ENCODE measurements at places on chromosomes 3 and 15.

DNA sequence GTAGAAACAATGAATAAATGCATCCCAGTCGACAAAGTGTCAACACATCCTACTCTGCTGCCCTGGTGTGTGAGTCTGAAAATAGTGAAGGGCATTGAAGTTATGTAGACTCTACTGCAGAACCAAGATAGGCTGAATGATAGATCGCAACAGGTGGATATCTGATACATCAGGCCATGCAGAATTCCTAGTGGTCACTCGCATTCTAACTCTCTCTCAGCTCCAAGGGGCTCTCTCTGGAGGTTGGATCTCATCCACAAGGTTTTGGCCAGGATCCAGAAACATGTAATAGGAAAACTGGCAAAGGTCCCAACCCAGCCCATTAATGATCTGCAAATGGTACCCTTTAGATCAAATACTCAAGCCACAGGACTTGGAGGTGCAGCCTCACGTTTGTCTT, 514.1 kb downstream of the MAGI1 start:
- no peak for DNase-seq

DNA sequence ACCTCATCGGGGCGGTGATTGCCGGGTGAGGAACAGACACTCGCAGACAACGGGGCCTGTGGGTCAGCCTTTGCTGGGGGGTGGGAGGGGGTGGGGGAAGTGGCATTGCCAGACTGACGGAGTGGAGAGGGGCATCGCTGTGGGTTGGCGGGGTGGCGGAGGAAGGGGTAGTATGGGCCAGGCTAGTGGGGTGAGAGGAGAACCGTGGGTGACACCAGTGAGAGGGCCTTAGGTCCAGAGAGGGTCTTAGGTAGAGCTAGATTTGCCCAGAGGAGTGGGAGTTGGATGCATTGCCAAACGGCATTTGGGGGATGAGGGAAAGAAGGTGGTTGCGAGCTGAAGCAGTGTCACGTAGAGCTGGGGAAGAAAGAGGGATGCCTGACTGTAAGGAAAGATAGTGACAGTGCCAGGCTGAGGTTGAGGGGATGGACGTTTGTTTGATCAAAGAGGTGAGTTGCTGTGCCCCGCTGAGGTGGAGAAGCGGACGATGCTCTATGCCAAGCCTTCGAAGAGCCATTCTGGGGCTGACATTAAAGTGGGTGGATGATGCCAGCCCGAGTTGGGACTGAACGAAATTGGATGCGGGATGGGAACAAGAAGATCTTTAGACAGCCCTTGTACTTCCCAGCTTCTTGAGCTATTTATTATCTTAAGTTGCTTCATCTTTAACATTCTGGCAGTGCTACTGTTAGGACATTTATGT, 572 bp downstream of the DNAJB11 start:
- no peak for DNase-seq

- no peak for DNase-seq
Measured at GRCh38 chr3:144549166-144549565, 577.5 kb downstream of the DIPK2A start.

GRCh38 chr3:132180337-132180791, 136.8 kb upstream of the ACP3 start:
- peak; percentile 1 for DNase-seq

DNA sequence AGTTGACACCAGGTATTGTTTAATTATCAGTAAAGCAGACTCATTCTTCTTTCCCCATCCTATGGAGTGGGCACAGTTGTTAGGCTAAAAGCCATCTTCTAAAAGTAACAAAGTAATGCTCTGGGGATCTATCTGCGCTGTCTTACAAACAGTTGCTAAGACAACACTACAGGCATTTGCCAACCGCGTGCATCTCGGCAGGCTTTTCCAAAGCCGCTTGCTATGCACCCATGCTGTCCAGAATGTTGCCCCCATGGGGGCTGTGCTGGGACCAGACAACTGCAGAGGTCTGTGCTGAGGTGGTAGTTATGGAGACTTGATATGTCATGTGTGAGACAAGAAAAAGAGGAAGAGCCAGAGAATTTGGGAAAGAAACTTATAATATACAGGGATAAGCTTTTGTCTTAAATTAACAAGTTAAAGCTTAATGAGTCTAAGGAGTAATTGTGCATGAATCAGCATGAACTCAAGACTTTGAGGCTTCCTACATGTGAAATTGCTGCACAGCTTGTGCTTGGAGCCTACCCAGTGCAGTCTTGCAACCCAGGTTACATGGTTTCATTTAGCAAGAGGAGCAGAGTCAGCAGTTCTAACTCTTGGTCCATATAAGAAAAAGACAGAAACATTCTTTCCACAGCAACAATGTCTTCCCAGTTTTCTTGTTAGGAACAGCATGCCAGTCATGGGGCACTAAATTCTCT, 38.9 kb upstream of the DCLK3 start:
- DNase-seq = no peak

- no peak for DNase-seq
Measured at GRCh38 chr3:71401695-71402231, 181.8 kb downstream of the FOXP1 start.

- DNase-seq = peak; percentile 52
Measured at GRCh38 chr3:31544634-31545033, 11.9 kb downstream of the STT3B start.

GRCh38 chr3:33787328-33788009, 11.0 kb upstream of the PDCD6IP start:
- peak; percentile 56 for DNase-seq

DNA sequence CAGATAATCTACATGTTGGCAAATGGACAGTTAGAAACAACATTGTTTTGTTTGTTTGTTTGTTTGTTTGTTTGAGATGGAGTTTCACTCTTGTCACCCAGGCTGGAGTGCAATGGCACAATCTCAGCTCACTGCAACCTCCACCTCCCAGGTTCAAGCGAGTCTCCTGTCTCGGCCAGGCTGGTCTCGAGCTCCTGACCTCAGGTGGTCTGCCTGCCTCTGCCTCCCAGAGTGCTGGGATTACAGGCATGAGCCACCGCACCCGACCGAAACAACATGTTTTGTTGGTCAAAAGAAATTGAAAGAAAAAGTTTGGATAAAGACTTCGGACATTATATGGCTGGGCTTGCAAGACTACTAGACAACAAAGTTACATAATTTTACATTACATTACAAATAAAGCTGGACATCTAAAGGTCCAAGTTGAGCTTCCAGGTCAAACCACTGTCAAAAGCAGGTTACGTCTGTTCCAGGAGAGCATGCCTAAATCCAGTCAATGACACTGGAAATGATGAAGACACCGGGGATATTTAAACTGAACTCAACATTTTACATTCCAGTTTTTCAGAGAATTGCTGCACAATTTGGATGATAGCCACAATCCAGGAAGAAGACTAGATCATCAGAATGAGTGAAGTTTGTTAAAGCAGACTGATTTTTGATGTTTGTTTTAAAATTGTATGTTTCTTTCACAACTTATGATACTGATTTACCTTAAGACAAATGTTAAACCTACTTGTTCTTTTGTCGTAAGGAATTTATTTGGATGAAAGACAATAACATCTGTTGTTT, 18.6 kb downstream of the SERP1 start:
- DNase-seq = no peak

- no peak for DNase-seq
Measured at GRCh38 chr15:45743426-45744235, 108.8 kb downstream of the SQOR start.

DNA sequence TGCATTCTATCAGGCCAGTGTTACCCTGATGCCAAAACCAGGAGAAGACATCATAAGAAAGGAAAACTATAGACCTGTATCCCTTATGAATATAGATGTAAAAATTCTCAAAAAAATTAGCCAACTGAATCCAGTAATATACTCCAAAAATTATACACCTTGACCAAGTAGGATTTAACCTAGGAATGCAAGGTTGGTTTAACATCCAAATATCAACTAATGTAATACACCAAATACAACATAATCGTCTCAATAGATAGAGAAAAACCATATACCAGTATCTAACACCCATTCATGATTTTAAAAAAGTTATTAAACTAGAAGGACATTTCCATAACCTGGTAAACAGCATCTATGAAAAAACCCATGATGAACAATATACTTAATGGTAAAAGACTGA, 56.5 kb upstream of the SELENOK start:
- no peak for DNase-seq

DNA sequence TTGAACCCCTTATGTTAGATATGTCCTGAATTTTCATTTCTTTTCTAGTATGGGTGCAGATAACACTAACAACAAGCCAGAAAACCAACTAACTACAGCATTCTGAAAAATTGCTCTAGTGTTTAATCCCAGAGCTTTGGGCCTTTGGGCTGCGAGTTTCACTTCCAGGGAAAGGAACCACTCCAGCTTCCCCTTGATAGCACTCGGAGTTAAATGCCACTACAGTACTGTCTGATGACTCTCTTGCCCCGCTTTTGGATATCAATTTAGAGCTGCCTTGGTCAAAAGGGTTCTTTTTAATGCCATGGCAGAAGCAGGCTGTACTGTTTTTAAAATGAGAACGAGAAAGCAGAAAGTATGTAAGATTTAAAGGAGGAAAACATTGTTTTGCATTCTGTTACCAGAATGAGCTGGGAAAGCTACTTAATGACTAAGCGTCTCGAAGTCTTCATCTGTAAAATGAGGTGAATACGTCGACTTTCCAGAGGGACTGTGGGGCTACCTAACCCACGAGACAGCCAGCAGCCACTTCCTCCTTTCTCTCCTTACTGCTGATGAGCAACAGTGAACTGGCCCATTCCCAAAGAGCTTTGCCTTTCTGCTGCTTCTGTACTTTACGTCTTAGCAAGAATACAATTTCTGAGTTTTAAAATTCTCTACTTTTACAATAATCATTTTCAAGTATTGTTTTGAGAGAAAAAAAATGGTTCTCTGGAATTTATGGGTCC, 299.3 kb upstream of the LYSMD4 start:
- DNase-seq = no peak

- no peak for DNase-seq
Measured at GRCh38 chr3:109648027-109648426, 310.7 kb upstream of the DPPA4 start.

DNA sequence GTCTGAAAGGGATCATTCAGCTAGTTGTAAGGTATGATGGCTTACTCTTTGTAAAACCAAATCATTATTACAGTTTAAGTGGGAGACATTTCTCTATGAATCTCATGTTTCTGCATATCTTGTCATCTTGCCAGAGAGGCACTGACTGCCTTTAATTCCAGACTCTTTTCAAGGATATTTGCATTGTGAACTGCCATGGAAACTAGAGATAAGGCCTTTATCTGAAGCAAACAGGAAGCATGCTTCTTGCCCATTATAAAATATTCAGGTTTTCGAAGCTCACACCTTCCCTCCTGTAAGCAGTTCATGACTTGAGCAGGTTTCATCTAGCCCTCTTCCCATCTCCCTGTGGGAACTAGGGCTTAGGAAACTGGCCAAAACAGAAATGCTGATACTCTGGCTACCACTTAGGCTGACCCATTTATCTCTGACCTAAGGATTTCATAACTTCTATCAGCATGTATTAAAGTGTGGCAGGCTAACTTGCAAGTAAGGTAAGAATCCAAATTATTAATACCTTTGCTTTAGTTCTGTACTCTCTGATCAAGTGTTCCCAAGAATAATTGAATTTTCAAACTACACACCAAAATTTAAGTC, 326.6 kb upstream of the ALCAM start:
- no peak for DNase-seq

GRCh38 chr3:118907909-118908308, 126.7 kb downstream of the IGSF11 start:
- DNase-seq = no peak

DNA sequence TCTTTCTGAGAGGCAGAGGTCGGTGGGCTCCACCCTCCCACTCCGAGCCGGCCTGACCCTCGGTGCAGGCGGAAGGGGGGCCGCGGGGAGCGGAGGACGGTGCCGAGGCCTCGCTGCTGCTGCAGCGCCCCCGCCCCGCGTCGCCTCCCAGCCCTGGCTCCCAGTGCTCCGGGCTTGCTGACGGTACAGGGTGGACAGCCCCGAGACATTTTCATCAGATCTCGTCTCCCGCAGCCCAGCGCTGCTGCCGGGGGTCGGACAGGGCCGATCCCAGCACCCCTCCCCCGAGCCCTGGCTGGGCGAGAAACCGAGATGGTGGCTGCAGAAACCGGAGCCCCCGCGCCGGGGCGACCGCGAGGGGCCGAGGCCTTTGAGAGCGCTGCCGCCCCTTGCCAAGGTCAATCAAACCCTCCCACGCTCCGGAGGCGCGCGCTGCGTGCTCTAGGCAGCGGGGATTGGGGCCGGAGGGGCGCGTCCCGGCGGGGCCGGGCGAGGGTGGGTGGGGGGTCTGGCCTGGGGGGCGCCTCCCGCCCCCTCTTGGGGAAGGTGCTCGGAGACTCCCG, 42.5 kb downstream of the EPHB3 start:
- DNase-seq = no peak

GRCh38 chr15:63473007-63473748, 31.2 kb upstream of the USP3 start:
- DNase-seq = no peak

GRCh38 chr3:13455644-13456043, 24.5 kb upstream of the HDAC11 start:
- DNase-seq = no peak

GRCh38 chr3:126267169-126267975, 87.0 kb upstream of the ALDH1L1 start:
- DNase-seq = peak; percentile 24

DNA sequence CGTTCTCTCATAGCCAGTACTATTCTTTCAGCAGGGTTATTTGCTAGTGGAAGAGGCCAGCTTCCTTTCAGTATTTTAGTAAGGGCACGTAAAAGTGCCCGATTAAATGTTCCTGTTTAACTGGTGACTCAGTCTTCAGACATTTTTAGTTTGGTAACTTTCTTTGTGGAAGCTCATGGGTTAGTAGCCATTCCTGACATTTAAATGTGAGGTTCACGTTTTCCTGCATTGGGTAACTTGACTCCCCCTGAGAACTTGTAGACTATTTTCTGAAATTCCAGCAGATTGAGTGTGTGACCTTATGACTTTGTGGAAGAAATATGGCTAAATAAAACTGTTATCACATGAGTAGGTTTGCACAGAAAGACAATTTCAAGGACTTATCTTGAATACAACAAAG, 16.9 kb downstream of the ABHD2 start:
- DNase-seq = no peak

- DNase-seq = no peak
Measured at GRCh38 chr3:4988983-4989834, 10.0 kb downstream of the BHLHE40 start.

DNA sequence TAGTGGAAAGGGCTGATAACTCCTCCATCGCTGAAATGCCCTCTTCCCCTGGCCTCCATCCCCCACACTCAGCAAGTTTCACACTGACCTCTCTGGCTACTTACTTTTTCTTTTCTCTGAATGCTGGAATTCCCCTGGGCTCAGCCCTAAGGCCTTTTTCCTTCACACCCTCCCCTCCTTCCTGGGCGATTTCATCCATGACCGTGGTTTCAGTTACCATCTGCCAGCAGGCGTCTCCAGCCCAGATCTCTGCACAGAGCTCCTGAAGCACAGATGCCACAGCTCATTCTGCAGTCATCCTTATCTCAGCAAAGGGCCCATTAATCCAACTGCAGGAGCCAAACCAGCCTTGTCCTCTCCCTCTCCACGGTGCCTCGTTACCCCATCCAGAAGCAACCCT, 114.0 kb downstream of the RFTN1 start:
- DNase-seq = no peak

Data from CD14-positive monocyte (primary cell).